Panc1 (cell line): ENCODE measurements at places on chromosomes 6 and 20.

DNA sequence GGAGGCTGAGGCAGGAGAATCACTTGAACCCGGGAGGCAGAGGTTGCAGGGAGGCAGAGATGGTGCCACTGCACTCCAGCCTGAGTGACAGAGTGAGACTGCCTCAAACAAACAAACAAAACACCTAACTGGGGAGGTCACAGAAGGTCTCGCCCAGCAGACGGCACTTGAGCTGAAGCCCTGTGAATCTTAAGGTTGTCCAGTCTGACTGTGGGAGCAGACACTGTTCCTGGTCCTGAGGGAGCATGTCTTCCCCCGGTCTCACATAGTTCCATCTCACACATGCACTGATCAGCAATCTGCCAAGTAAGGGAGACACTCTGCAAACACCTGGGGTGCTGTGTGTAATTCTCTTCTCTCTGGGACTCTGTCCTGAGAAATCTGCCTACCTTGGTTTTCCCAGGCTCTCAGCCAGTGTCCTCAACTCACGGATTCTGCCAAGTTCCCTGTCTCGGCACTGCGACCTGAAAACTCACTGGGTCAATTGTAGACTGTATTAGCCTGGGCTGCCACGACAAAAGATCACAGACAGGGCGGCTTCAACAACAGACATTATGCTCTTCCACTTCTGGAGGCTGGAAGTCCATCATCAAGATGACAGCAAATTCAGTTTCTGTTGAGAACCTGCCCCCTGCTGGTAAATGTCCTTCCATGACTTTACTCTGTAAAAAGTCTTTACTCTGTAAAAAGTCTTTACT, 94.3 kb downstream of the JPH2 start:
- DNase-seq, result no peak

GRCh38 chr6:168184701-168185100, 105.7 kb upstream of the FRMD1 start:
- no peak for DNase-seq

- DNase-seq, result no peak
Observed at GRCh38 chr6:121187833-121188200, 146.5 kb downstream of the TBC1D32 start.

GRCh38 chr6:135866445-135867123, 15.1 kb downstream of the PDE7B start:
- DNase-seq, result no peak

DNA sequence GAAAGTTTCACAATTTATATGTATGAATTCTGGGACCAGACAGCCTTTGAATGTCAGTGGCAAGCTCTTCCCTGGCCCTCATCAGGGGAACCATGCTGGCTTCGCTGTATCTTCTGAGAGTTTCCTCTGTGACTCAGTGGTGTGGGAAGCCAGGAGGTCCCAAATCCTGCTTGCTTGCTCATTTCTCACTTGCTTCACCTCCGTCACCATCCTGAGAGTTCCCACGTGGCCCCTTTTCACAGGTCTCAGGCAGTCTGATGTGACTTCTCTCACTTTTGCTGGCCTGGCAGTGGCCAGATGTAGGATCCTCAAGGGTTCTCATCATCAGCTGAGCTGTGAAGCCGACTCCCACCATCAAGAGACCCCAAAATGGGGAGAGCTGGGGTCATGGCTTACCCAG, 28.4 kb upstream of the RIN2 start:
- DNase-seq, result no peak

DNA sequence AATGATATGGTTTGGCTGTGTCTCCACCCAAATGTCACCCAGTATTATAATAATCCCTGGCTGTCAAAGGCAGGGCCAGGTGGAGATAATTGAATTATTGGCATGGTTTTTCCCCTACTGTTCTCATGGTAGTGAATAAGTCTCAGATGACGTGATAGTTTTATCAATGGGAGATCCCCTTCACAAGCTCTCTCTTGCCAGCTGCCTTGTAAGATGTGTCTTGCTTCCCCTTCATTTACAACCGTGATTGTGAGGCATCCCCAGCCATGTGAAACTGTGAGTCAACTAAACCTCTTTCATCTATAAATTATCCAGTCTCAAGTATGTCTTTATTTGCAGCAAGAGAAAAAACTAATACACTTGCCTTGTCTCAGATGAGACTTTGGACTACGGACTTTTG, 907.3 kb upstream of the MANEA start:
- DNase-seq, result no peak

DNA sequence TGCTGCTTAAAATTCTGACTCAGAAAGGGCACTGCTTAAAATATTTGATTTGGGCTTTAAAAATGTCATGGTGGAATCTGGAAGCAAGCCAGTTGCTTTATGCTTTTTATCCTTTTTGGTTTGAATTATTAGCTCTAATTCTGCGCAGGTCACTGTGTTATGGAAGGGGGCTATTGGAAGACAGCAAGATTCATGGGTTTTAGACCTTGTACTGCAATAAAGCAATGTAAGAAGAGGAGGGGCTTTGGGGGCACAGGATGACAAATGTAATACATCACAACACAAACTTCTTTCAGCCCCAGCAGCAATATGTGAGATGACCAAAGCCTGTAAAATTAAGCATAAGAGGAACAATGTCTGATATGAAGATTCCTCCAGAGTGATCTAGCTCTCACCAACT, 68.4 kb downstream of the TFAP2B start:
- no peak for DNase-seq

DNA sequence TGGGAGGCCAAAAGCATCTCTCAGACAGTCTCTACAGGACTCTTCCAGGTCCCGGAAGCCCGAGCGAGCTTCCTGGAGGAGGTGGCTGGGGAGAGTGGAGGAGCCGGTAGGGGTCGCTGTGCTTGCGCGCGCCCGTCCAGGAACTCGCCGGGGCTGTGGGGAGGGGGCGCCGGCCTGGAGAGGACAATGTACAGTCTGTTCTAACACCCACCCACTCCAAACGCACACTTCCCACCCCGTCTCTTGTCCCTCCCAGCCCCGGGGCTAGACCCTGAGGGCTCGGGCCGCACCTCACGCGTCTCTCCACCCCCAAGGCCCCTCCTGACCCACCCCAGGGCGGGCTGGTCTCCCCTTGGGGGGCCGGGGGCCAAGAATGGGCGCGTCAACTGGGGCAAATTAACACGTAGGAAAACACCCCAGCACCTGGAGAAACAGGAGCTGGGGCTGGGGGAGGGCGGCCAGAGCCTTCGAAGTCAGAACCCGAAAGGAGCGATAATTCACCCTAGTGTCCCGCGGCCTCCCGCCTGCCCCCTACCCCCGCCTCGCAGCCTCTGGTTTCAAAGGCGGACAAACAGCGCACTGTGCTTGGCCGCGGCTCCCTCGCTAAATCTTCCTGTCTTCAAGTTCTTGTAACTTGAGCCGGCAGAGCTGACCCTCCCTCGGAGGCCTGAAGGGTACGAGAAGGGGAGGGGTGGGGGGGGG, 103.2 kb upstream of the FOXP4 start:
- DNase-seq, result no peak

DNA sequence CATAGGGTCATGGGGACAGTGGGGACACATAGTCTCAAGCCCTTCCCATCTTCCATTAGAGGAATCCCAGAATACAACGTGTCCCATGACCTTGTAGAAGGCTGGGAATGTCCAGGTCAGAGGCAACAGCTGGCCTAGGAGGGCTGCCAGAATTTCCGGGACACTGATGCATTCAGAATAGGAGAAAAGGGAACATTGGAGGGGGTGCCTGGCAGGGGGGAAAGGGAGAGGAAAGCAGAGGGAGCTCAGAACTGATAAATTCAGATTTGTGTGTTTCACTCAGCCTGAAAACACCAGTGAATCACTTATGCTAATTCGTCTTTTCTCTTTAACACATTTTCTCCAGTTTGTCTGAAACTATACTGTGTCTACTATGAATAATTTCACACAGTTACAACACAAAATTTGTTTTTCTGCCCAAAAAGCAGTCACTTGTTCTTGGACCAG, 35.5 kb upstream of the BMP2 start:
- no peak for DNase-seq

- no peak for DNase-seq
Observed at GRCh38 chr6:85364344-85364743, 85.5 kb upstream of the NT5E start.

DNA sequence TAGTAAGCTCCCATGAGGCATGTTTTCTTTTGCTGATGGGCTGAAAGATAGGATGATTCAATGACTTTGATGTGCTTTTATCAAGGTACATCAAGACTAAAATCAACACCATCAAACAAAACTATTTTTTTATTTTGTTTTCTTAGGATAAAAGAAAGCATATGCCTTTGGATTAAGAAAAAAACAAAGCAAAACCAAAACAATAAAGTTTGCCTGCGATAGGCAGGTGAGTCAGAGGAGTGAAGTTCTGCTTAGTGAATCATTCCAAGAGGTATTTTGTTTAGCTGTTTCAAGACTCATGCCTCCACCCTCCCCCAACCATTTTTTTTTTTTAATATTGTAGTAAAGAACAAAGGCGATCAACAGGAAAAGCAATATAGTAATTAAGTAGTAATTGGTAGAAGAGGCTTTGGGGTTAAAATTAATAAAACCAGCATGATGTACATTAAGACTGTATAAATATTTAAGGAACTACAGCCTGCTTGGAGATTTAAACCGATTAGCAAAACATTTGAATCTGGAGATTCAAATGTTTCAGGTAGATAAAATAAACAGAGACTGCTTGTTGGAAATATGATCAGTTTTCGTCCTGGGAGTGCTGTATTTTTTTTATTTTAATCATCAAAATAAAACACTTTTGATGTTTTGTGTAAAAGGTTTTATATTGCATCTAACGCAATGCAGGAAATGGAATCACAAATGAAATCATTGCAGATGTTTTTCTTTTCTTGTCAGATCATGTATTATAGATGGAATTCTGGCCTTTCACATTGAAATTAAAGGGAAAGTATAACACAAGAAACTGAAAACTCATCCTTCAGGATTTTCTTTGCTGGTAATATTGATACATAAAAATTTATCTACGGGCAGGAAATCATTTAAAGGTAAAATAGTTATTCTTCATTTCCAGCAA, 482.3 kb upstream of the MANEA start:
- peak; percentile 48 for DNase-seq

DNA sequence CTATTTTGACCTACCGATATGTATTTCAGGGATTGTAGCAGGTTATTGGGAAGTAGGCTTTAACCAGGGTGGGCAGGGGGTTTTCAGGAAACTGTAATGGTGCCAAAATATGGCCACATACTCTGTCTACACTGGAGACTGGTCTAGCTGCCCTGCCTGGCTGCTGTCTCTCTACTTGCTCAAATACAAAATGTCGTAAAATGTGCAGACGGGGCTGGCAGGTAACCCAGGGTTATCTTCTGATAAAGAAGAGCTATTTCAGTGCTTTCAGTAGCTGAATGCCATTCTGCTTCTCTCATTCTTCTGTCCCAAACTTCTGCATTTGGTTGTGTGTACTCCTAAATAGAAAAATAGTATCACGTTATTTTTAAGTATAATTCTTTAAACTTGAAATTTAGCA, 616.2 kb downstream of the EPM2A start:
- no peak for DNase-seq

GRCh38 chr6:7902221-7902620, 8.4 kb downstream of the TXNDC5 start:
- DNase-seq, result no peak
